CD4-positive, alpha-beta T cell treated with Interferon alpha-2 for 1 hour (primary cell): ENCODE measurements at places on chromosomes 2 and 18.

GRCh38 chr2:62660582-62661262 lies 44.8 kb upstream of the EHBP1 start:
- DNase-seq: no peak

- DNase-seq: peak; percentile 69
Measured at GRCh38 chr2:130355578-130356431, at the start of gene PTPN18. TSS of gene PTPN18 (plus strand) at chr2:130356056. CDS start at chr2:130356108, 52 bp downstream.

GRCh38 chr2:49224426-49225010 lies 70.2 kb upstream of the FSHR start:
- no peak for DNase-seq

- no peak for DNase-seq
Measured at GRCh38 chr2:50746526-50746925, 285.4 kb downstream of the NRXN1 start.

DNA sequence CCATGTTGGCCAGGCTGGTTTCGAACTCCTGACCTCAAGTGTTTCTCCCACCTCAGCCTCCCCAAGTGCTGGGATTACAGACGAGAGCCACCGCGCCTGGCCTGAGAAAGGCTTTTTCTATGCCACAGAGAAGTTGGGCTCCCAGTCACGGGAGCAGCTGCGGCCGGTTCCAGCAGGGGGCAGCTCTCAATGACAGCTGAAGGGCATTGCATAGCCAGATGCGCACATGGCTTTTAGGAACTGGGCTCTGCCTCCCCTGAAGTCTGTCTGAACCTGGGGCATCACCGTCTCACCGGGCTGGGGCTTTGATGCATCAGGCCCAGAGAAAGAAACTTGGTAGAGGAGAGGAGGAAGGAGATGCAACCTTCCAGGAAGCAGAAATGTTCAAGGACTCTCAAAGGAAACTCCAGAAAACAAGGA lies 84.2 kb upstream of the LAPTM4A start:
- DNase-seq: peak; percentile 19

GRCh38 chr2:25362434-25363145 lies 20.9 kb upstream of the DNMT3A start:
- DNase-seq: peak; percentile 85

DNA sequence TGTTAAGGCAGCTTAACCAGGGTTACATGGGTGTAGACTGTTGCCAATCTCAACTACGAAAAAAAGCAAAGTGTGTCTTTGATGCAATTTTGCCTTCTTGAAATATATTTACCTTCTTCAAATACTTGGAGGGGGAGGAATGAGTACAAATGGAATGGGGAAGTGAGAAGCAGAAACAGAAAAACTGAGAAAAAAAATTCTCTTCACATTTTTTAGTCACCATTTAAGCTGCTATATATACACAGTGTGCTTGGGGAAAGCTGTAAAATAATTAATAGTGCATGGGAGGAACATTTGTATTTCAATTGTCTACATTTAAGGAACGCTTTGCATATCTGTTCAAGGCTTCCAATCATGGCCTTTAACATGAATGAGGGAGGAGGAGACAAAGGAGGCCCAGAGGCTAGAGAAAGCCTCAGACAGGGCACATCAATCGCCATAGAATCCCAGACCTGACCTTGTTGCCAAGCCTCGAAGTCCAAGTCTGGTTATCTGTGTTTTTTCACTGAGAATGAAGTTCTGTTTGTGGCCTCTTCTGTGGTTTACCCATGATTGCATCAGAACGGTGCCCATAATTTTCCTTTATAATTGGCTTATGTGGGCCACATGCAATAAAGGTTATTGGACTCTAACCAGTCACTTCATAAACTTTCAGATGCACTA lies 158.6 kb downstream of the PIK3C3 start:
- peak; percentile 1 for DNase-seq

GRCh38 chr2:217658806-217659205 lies 344.0 kb downstream of the TNS1 start:
- no peak for DNase-seq

DNA sequence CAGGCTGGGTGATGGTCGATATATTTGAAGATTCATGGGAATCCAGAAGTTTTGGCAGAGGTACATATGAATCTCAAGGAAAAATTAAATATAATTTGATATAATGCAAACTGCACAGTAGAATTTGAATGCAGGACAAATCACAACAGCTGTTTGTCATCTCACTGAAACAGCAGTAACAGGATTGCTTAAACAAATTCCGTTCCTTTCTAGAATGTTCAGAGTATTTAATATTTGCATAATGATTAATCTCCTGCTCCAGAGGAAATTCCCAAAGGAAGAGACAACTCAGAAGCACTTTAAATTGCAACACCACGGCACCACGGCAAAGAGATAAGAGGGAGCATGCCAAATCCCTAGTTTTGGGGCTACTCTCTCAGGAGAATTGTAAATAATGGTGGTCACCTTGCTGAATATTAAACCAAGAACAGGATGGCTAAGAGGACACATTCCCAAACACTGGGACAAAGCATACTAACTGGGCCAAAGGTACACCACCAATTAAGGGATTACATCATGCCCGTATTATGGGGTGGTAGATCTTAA lies 67.8 kb upstream of the MAP4K3 start:
- no peak for DNase-seq

DNA sequence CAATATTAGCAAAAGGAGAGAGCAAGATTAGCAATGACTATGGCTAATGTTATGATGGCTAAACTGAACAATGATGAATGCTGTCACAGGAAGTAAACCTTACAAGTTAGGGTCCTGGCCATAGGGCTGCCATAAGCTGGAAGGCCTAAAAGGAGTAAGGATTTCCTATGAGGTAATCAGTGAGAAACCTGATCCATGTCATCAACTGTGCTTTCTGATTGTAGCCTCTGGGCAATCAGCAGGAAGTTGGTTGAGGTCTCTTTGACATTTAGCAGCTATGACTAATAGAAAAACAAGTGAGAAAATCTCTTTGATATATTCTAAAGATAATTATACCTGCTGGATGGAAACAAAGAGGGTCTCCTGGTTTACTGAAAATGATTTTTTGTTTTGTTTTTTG lies 193.0 kb downstream of the RAB3GAP1 start:
- DNase-seq: peak; percentile 12

DNA sequence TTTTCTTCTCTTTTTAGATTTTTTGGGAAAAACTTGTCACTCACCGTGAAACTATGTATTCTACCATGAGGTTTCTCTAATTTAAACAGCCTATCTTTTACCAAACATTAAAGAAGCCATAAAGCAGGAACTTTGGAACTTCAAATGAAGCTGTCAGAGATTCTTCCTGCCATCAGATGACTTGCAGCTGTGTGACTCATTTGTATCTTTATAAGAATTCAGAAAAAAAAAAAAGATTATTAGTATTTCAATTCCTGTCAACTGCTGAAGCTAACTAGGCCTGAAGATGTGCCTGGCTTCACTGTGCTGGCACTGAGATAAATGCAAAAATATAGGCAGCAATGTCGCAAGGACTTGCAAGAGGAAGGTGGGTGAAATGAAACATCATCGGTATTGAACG lies 1399.1 kb upstream of the PIK3C3 start:
- no peak for DNase-seq

DNA sequence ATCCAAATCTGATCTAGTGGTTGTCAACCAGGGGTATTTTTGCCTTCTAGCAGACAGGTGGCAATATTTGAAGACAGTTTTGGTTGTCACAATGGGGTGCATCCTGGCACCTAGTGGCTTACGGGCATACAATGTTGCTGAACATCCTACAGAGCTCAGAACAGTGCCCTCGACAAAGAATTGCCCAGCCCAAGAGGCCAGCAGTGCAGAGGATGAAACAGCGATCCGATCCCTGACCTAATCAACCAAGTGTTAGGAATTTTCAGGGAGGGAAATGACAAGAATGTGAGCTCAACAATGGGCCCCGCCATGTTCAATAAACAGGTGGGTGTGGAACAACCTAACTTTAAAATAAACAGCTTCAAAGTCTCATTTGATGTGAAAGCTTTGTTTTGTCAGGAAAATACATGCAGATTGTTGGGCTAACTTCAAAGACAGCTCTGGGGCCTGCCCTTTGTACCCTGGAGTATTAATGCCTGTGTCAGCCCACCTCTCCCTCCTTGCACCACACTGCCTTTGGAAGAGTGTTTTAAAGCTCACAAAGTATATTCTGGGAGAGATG lies 22.5 kb upstream of the SCYGR5 start:
- no peak for DNase-seq

- no peak for DNase-seq
Measured at GRCh38 chr2:118459426-118459825, 371.2 kb downstream of the INSIG2 start.

DNA sequence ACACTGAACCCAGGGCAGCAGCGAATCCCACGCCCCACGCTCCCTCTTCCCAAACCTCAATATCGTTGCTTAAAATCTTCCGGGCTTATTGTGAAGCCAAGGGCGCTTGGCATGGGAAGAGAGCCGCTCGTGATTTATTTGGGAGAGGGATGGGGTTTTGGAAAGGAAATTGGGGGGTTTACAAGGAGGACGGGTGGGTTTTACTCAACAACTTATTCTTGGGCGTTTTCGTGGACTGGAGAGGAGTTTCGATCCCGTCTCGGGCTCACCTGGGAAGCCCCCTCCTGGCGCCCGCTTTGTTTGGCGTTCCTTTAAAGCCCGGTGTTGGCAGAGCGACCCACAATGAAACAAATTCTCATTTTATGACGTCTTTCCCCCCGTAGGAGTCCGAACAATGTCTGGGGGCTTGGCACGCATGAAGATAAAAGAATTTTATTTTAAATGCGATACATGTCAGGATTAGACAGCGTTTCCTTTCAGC lies 135.3 kb downstream of the INSIG2 start:
- peak; percentile 6 for DNase-seq

DNA sequence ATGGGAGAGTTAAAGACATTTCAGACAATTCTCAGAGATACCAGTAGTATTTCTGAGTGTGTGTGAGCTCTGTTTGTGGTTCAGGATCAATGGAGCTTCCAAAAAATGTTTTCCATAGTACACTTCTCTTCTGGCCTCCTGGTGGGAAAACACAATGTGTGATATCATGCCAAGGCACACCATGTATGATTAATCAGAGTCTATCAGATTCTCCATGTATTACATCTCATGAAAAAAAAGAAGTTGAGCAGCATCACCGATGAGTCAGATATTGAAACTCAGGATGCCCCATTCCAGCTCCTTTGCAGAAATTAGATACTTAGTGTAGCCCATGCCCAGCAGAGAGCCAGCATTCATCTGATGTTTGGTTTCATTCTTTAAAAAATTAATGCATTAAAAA lies 620.3 kb upstream of the POU3F3 start:
- DNase-seq: no peak

DNA sequence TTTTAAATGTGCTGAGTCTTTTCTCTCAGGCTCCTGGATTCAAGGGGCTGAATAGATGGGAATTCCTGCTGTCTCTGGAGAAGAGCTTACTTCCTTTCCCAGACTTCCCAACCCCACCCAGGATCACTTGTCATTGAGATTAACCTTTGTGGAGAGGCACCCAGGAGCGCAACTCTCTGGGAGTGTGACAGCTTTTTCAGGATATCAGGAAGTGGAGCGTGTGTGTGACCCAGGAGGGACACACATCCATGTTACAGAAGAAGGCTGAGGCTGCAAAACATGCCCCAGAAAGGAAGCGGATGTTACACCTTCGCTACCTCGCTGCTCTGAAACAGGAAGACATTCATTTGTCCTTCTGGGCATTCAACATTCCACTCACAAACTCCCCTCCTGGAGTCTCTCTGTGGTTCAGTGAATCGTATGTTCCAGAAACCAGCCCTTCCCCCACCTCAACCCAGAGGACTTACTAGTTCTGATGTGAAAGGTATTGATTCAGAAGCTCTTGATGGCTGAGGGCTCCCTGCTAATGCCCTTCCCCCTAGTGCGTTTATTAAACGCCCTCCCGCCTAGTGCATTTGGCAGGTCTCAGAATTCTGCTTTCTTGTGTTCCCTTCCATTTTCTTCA lies 523.9 kb downstream of the TNS1 start:
- no peak for DNase-seq

GRCh38 chr2:44389895-44390294 lies 28.1 kb downstream of the CAMKMT start:
- DNase-seq: no peak

DNA sequence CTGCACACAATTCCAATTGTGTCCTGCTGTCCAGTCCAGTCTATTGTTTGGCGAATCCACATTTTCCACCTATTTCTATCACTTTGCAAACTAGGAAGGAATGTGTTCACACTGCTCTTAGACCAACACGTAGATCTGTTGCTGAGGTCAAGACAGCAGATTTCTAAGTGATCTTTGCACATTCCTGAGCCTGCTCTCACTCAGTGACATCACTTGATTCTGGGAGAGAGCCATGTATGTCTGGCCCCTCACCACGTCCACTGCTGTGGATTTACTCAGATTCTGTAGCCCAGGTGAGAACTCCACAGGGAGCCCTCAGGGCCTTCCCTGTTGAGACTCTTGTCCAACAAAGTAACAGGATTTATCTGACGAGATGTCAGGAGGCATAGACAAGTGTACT lies 317.2 kb downstream of the TSN start:
- no peak for DNase-seq

- DNase-seq: no peak
Measured at GRCh38 chr18:32450026-32450691, 20.5 kb downstream of the GAREM1 start.

DNA sequence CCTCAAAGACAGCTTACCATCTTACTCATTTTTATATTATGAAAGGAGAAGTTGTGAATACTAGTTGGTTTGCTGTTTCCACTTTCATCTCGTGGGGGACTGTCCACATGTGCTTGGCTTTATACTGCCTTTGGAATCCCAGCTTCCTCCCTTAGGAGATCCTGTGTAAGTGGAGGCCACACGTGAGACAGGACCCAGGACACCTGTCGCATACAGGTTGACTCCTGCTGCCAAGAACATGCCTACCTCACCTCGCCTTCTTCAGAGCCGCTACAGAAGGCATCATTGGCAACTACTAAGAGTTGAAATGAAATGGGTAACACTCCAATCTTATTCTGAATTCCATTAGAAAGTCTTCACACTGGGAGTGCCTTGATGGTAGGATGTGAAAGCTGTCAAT lies 69.3 kb downstream of the PPP4R1 start:
- DNase-seq: no peak

- DNase-seq: no peak
Measured at GRCh38 chr2:71932037-71932779, 215.5 kb downstream of the CYP26B1 start.

DNA sequence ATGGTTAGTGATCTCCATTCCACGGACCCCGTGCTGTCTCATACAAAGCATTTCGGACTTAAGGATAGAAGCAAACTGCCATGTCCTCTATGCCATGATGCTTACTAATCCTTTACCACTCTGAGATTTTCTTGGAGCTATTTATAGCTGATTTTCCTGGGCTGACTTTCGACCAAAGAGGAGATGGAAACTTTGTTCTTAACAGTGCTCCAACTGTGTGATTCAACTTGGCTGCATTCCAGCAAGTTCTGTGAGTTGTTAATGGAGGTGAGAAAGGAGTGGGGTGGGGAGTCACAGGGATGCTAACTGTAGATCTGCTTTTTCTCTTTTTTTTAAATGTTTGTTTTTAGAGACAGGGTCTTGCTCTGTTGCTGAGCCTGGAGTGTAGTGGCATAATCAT lies 45.5 kb upstream of the MSH2 start:
- DNase-seq: no peak
